ENCODE measurements at places on chromosomes 12 and 14.

DNA sequence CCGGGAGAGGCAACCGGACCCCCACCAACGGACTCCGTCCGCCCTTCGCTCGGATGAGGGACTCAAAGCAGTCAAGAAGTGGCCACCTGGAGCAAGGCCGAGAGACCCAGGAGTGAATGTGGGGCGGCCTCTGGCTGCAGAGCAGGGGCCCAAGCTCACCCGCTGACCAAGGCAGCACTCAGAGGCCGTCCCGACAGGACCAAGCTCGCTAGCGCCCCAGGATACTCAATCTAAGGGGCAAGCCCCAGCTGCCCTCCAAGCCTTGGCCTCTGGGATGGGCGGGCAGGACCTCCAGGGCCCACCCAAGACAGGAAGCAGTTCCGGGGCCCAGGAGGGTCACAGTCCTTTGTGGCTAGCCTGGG lies 936 bp downstream of the AKT1 start:
- DNase-seq = no peak

- no peak for DNase-seq
Measured at GRCh38 chr12:54193434-54193833, 4.6 kb upstream of the SMUG1 start.

GRCh38 chr12:2265461-2266167 lies 212.8 kb downstream of the CACNA1C start:
- DNase-seq = no peak

- DNase-seq = no peak
Measured at GRCh38 chr14:32596390-32596789, 267.3 kb downstream of the AKAP6 start.

- no peak for DNase-seq
Measured at GRCh38 chr14:69117020-69117767, 35.7 kb downstream of the DCAF5 start.

DNA sequence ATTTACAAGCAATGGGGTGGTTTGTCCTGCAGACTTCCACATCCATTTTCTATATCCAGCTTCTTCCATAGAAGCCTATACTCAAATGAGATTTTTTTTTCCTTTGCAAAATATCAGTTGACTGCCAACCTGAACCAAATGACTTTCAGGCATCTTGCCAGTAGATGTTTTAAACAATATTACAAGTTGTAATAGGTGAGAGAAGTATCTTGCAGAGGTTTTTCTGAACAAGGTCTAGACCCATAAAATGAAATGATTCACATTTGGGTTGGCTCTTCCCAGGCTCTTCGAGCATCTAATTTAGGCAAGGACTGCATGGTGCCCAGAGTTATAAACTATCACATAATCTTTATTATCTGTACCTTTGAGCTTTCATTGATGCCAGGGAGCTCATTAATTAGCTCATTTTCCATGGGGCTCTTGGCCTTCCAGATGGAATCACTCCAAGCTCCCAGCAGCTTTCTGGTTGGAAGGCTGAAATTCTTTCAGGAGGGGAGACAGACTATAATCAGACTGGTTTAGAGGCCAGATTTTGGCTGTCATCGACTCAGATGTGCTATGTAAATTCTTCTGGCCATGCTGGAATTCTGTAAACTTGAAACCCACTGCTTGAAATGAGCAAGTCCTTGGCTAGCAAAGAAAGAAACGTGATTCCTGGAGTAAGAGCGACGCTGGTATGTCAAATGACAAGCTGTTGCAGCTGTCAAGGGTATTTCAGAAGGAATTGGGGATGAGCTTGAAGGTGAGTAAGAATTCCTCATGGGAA lies 32.2 kb upstream of the DICER1 start:
- DNase-seq = no peak

DNA sequence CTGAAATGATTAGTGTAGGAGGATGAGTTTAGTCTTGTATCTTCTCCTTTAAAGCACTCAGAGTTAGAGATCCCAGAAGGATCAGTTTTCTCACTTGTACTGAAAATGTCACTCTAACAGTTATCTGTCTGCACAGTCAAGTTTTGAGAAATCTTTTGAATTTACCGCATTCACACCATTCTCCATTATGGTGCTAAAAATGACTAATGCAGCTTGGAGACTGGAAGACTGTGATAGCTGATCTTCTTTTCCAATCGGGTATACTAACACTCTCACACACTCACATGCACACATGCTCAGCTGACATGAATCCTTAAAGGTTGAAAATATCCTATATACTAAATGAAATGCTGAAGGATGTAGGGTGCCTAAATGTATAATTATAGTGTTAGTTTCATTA lies 65.8 kb downstream of the SLC15A5 start:
- no peak for DNase-seq

GRCh38 chr12:55717011-55718007 lies 1.5 kb downstream of the BLOC1S1 start:
- no peak for DNase-seq

DNA sequence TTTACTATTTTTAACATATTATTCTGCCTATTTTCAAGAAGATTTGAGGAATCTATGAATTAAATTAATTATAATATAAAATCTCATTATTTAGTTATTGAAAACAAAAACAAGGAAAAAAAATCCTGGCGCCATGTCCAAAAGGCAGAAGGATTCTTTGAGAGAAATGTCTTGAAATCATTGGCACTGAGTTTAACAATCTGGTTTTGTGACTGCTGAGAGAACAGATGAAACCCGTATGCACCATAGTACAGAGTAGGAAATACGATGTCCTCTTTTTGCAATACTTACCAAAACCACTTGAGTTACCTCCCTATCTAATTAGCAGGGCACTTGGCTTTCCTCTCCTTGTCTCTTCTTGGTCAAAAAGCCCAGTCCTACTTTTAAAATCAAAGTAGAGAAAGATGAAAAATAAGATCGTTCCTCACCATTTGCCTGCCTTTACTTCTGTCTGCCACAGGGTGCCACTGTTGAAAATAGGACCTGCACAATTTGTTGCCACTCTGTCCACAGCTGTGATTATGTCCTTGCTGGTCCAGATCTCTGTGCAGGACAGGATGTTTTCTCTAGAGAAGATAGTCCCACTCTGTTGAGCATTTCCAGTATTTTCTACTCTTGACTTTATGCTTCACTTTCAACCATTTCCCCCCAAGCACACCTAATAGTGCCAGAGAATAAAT lies 179.7 kb downstream of the PDZRN4 start:
- no peak for DNase-seq

GRCh38 chr12:48388938-48389337 lies 38.2 kb upstream of the ZNF641 start:
- no peak for DNase-seq

DNA sequence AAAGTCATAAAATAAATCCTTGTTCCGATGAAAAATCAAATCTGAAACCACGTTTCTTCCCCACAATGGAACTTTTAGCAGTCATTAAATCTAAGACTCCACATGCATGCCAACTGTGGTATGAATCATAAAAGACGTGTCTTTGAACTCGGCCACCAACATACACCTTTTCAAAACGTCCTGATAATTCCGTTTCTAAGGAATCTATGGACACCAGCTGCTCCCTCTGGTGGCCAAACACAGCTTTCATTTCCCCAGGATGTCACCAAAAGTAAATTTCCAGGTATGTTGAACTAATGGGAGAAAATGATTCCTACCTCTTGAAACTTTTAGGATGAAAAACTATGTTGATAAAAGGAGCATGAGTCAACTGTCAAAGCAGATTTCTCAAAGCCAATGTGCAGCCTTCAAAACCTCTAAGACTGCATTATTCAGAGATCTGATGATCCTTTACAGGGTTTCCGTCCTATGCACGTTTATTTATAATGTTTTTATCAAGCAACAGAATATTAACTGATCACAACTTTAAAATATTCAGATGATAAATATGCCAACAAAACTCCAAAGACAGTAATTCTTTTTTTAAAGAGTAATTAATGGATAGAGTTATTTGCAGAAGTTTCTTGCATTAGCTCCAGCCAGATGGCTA lies 96.2 kb downstream of the CIT start:
- DNase-seq = no peak

GRCh38 chr14:100586403-100587085 lies 673 bp downstream of the BEGAIN start:
- DNase-seq = no peak

DNA sequence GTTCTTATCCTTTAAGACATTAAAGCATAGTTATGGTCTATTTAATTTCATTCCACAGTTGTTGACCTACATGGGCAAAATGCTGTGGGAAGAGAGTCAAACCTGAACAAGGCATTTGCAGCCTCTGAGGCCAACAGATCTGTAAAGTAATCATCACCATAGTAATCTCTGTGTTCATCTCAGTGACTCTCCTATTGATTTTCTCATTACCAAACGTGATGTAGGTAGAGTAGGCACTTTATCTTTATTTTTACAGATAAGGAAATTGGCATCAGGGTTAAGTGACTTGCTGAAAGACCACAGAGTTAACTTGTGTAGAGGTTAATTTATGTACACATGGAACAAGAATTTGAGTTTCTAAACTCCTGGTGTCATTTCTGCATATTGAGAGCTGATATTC lies 203.0 kb downstream of the ESR2 start:
- no peak for DNase-seq

GRCh38 chr14:33685698-33686097 lies 265.2 kb downstream of the EGLN3 start:
- no peak for DNase-seq

GRCh38 chr12:68536885-68537485 lies 73.7 kb upstream of the RAP1B start:
- DNase-seq = no peak

DNA sequence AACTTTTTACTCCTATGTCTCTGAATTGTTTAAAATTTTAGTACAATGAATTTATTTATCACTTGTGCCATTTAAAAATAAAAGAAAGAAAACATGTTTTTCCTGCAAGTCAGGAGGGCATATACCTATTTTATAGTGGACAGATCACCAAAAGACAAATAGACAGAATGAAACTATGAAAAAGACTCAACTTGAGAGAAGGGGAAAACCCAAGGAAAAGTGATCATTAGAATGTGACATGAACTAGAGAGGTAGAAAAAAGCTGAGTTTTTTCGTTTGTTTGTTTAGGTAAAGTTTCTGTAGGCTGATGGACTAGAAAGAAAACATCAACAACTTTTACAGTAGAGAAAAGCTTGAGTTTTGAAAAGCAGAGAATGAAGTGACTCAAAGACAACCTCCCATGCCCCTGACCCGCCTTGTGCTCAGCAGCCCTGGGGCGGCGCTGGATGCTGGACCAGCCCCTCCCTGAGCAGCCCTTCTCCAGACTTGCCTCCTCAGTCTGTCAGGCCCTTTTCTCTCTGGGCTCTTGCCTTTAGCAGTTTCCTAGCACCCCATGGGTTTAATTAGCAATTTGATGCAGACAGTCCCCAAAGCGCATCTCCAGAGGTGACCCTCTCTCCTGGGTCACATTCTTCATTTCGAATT lies 95.1 kb upstream of the ARID2 start:
- DNase-seq = no peak

DNA sequence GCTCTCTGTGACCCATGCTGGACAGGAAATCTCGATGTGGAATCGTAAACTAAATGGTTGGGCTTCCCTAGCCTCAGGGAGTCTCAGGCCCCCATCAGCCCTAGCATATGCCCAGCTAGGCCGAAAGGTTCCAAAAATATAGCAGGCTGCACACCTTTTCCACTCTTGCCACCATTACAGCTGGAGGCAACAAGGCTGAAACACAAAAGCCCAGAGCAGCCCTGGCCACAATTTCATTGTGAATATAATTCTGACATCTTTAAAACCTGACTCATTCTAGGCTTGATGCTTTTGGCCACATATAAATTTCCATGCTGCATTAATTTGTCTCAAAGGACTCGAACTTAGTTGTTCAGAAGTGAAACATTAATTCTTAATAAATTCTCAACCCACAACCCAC lies 382.2 kb downstream of the GRIN2B start:
- DNase-seq = no peak

GRCh38 chr12:11717519-11717961 lies 68.1 kb downstream of the ETV6 start:
- no peak for DNase-seq
